ENCODE measurements at places on chromosomes 7 and 10.

- DNase-seq: no peak
These were observed 45.8 kb downstream of the EEPD1 start for GRCh38 chr7:36198854-36199266.

GRCh38 chr7:66296001-66296521, 90.9 kb downstream of the TPST1 start:
- DNase-seq: no peak

- DNase-seq: no peak
These were observed 44.2 kb upstream of the TES start for GRCh38 chr7:116166156-116166555.

GRCh38 chr7:77327067-77327931, 88.8 kb downstream of the GSAP start:
- DNase-seq: peak; percentile 42

DNA sequence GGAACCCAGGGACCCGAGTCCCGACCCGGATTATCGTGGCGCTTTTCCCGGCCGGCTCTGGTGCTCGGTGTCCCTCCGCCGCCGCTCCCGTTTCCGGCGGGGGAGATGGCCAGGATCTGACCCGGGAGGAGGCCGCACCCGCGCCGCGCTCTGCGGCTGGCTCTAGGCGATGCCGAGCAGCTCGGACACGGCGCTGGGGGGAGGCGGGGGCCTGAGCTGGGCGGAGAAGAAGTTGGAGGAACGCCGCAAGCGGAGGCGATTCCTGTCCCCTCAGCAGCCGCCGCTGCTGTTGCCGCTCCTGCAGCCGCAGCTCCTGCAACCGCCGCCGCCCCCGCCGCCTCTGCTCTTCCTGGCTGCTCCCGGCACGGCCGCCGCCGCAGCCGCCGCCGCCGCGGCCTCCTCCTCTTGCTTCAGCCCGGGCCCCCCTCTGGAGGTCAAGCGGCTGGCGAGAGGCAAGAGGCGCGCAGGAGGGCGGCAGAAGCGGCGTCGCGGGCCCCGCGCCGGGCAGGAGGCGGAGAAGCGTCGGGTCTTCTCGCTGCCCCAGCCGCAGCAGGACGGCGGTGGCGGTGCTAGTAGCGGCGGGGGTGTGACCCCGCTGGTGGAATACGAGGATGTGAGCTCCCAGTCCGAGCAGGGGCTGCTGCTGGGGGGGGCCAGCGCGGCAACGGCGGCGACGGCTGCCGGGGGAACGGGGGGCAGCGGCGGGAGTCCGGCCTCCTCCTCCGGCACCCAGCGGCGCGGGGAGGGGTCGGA, 593 bp downstream of the CDK13 start:
- DNase-seq: no peak

GRCh38 chr10:111187096-111187495, 110.3 kb downstream of the ADRA2A start:
- no peak for DNase-seq

Data from bone marrow (tissue), 2 donors.